Skeletal muscle cell (primary cell): ENCODE measurements at places on chromosomes 5 and 9.

DNA sequence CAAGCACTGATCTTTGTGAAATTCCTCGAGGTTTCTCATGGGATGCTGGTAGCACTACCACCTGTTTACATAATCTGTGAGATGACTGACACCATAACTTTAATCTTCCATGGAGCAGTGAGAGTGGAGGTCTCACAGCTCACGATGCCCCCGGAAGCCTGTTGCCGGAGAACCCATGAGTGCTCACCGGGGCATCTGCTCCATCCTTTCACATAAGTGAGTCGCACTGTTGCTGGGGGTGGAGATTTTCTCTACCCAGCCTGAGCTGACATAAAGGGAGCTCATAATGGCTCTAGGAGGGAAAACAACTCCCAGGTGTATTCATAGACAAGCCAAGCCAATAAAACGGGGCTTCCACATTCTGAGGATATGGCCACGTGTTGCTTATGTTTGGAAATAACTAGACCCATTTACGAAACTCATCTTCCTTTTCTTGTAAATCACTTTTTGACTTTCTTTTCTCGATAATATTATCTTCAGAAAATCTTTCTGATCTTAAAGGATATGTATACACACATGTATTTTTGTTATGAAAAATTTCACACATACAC, 11.2 kb upstream of the GFPT2 start:
- DNase-seq = no peak

DNA sequence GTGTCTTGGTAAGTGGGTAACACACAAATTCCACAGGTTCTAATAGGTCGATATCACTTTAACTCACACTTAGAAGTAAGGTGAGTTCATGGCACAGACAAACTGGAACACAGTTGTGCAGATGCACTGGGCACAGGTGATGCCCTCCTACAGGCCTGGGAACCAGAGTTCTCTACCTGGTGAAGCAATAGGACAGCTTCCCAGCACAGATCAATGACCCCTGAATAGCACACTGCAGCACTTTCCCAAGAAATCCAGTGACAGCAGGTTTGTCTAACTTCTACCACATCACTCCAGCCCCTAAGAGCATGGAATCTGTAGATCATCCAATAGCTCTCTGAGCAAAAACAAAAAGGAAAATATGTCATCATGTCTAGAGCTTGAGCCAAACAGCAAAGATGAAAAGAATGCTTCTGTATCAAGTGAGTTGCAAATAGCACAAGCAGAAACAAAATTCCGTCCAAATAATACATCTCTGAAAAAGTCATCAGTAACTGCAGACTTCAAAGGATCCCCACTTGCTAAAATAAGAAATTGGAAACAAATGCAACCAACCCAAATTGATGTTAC, 33.5 kb downstream of the MOCS2 start:
- no peak for DNase-seq

- no peak for DNase-seq
Observed at GRCh38 chr5:95958310-95959014, 3.2 kb downstream of the ELL2 start.

GRCh38 chr9:128503870-128504269, 649 bp upstream of the GLE1 start:
- DNase-seq = no peak

- no peak for DNase-seq
Observed at GRCh38 chr9:17878810-17879370, 300.0 kb downstream of the SH3GL2 start.

DNA sequence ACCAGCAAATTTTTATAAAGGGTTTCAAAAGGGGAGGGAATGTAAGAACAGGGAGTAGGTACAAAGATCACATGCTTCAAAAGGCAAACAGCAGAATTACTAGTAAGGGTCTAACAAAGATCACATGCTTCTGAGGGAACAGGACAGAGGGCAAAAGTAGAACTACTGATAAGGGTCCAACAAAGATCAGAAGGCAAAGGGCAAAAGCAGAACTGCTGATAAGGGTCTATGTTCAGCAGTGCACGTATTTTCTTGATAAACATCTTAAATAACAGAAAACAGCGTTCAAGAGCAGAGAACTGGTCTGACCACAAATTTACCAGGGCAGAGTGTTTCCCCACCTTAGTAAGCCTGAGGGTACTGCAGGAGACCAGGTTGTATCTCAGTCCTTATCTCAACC, 469.5 kb upstream of the PIK3R1 start:
- no peak for DNase-seq

- no peak for DNase-seq
Observed at GRCh38 chr5:32531885-32532520, 53.4 kb upstream of the SUB1 start.

DNA sequence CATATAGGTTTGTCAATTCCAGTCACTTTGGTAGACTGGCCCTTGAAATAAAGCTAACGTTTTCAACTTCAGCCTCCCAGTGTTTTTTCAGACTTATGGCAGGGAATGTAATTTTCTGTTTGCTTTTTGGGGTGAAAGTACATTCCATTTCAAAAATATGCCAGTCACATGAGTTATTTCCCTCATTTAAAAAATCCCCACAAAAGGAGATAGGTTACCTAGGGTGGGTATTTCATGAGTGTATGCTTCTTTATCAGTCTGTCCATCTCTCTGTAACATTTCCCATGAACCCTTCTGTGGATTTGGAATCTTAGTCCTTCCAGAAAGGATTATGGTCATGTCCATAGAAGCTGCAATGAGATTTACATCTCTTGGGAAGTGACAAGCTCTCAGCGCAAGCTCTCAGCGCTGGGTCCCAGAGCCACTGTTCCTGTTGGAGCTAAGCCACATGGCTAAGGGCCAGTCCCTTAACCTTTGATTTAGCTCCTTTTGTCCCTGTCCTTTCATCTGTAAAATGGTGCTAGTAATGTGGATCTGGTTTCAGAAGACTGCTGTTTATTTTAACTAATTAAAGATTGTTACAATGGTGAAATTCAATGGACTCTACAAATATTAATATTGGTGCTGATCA, 294.9 kb downstream of the NR3C1 start:
- DNase-seq = no peak

DNA sequence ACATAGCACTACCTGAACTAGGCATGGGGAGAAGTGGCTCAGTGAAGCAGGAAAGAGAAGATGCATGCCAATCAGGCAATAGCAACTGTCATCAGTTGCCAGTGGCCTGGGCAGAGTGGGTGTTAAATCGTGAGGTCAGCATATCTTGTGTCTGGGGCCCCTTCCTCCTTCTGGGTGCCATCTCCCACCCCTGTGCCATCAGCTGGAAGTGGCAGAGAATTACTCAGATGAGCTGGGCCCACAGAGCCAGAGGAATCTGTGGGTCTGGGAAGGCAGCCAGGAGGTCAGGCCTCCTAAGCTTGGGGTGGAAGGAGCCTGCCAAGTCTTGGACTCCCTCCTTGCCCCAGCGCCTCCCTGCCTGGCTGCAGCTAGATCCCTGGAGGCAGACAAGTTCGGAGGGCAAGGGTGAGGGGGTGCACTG, 66.5 kb downstream of the GALNT12 start:
- no peak for DNase-seq

- DNase-seq = no peak
Observed at GRCh38 chr5:172695232-172696054, 54.4 kb downstream of the NEURL1B start.

- DNase-seq = no peak
Observed at GRCh38 chr9:131732636-131733289, 7.1 kb downstream of the RAPGEF1 start.

DNA sequence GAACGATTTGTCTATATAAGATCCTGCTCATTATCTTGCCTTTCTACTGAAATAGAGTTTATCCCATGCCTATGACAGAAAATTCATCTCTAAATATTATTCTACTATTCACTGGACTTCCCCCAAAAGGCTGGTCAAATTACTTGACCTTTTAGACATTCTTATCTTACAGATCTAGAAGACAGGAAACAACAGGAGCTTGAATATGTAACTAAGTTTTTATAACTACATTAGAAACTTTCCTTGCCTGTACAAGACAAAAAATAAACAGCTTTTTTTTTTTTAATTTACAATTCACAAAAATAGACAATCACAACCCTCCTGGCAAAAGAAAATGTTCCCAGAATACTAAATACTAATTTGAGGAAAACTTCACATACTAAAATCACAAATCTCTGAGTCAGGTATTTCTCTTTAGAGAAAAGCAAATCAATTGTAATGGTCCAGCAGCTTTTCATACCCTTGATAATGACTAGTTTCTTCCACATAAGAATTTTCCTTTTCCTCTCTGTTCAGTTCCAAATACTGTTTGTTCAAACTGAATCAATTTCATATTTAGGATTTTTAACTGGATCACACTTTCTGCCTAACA, 68.6 kb downstream of the MLLT3 start:
- no peak for DNase-seq

DNA sequence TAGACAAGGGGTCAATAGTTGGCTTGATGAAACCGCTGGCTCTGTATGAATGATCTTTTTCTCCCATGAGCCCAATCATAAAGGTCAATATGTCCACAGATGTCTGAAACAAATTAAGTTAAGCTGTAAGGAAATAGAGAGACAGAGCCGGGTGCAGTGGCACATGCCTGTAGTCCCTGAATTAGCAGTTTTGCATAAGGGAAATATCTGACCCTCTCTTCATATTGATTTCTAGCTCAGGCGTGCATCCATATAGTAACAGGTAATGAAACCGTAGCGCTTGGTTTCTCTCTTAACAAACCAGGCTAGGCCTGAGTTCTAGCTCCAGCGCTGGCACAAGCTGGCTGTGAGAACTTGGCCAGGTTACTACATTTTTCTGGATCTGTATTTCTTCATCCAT, 118.1 kb upstream of the ERCC6L2 start:
- no peak for DNase-seq

- no peak for DNase-seq
Observed at GRCh38 chr9:4973902-4974301, 11.2 kb upstream of the JAK2 start.

- DNase-seq = no peak
Observed at GRCh38 chr5:95102687-95103086, 182.2 kb downstream of the MCTP1 start.

DNA sequence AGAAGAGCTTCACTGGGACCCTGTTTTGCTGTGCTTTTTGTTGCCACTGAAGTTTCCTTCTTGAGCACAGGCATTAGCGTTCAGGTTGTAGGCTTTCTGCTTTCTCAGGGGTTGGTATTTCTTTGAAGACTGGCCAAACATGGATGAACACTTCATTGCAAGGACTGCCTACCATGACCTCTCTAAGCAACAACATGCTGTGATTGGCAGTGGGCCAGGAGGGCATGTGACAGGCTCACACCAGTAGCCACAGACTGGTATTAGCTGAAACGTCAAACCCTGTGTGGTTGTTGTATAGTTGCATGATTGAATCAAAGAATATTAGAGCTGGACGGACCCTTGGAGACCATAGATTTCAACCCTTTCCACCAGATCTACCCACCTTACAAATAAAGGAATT, 20.0 kb upstream of the MLANA start:
- no peak for DNase-seq

DNA sequence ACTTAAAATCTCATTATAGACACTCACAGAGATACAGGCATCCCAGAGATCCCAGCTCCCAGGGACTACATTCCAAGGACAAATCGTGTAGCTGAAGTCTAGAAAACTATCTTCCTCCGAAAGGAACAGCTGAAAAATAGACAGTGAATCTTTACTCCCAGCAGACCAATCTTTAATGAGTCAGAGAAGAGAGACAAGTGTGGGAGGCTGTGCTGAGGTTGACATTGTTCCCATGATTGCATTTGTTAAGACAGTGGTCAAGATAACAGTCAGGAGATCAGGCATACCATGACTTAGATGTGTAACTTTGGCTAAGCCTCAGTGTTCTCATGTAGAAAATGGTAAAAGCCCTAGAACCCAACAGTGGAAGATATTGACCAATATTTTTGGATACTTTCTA, 120.7 kb downstream of the PAPPA start:
- DNase-seq = peak; percentile 71

DNA sequence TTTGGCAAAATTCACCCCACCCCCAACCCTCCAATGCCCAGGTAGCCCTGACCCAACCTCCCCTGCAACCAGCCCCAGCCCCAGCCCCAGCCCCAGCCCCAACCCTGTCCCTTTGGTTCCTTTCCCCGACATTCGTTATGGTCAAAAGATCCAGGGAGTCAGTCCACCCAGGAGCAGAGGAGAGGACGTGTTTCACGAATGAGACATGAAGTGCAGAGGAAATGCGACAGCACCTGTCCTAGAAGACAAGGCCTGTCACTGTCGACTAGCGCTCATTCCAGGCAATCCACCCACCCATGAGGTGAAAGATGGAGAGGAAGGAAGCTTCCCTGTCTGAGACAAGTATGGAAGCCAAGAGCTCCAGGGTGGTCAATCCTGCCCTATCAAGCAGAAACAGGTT, 485.0 kb downstream of the SPATA31A7 start:
- DNase-seq = no peak
